GM12865 (cell line): ENCODE measurements at places on chromosomes 11 and 22.

GRCh38 chr11:25485315-25485714 lies 846.6 kb upstream of the ANO3 start:
- DNase-seq = no peak

DNA sequence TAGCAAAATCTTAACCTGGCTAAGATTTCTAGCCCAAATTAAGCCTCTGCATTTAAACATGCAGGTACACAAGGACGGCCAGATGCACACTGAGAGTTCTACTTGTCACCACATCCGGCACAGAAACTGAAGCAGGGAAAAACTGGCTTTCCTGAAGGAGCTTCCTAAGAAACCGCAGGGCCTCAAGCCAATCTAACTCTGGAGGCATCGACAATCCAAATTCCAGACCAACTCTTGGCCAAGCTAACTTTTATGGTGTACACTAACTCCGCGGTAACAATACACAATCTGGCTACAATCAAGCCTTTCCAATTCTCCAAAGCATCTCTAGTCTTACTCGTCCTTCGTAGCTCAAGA lies 1.2 kb downstream of the MSANTD2 start:
- DNase-seq = peak; percentile 59

DNA sequence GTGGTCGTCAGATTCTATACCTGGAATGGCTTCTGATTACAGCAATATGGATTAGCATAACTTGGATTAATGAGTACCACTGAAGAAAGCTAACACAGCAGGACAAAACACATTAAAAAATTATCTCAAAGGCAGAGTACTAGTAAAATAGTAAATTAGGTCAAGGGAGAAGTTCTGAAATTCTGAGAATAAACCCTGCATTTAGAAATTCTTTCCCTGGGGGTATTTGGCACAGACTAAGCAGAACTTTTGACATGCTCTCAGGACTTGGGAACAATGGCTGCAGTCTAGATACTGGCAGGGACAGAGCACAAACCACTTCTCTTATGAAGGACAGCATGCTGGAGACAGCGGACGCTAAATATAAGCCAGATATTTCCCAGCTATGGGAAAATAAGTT lies 85.6 kb upstream of the GRIA4 start:
- DNase-seq = no peak

DNA sequence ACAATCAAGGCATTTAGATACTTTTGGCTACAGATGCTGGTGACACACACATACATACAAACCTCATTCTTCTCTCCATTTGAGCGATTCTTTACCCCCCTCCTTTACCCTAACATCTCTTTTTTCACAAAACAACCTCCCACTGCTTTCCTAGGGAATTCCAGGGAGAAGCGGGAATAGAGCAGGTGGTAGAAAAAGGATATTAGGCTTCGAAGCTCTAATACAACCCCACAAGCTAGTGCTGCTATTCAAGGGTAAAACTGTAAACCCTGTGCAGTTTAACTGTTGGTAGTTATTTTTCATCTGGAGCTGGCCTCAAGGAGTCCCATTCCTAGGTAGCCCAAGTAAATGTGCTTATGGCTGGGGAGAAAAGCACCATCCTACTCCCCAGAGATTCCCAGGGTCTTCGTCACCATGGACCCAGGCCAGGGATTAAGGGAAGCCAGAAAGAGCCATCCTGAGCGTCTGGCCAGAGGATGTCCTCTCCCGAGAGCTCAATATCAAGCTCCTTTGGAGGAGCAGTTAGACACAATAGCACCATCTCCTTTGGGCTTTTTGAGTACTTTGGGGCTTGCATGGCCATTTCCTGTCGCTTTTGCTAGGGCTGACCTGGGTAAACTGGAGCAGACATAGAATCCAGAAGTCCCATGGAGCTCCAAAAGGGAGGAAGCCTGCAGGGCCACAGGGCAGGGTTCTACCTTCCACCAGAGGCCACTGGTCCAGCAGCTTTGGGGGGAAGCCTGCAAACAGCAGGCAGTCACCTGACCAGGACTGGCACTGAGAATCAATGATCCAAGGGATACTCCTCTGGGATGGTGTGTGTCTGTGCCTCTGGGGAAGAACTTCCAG lies 3.1 kb downstream of the MAML2 start:
- peak; percentile 8 for DNase-seq

DNA sequence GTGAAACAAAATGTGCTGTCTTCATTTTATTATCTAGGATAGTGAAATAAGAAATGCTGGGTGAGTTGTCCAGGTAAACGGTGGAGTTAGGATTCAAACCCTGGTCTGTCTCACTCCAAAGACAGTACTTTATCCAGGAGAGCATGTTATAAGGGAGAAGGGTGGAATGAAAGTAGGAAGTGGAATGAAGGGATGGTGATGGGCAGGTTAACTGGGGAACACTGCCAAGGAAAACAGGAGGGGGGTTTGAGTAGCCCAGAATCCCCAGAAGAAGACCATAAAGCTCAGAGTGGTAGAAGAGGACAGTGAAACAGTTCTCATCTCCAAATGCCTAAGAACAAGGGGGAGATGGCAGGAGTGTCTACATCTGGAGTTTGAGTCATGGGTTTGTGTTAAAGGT lies 169.0 kb downstream of the BARX2 start:
- no peak for DNase-seq

- peak; percentile 82 for DNase-seq
Observed at GRCh38 chr22:24146194-24146616, 35.1 kb upstream of the SUSD2 start.

DNA sequence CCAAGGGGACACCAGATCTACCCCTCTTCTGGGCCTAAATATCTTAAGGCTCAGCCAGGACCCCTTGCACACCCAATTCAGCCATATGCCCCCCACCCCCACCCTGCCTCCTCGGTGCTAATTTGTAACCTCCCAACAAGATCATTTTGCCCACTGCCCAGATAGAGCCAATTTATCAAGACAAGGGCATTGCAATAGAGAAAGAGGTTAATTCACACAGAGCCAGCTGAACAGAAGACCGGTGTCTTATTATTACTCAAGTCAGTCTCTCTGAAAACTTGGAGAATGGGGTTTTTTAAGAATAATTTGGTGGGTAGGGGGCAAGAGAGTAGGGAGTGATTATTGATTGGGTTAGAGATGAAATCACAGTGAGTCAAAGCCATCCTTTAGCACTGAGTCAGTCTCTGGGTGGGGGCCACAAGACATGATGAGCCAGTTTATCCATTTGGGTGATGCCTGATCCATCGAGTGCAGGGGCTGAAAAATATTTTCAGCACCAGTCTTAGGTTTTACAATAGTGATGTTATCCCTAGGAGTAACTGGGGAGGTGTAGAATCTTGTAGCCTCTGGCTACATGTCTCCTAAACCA lies 9.9 kb upstream of the CAPN5 start:
- no peak for DNase-seq

- DNase-seq = no peak
Observed at GRCh38 chr11:15815246-15816195, 540.8 kb downstream of the SOX6 start.

DNA sequence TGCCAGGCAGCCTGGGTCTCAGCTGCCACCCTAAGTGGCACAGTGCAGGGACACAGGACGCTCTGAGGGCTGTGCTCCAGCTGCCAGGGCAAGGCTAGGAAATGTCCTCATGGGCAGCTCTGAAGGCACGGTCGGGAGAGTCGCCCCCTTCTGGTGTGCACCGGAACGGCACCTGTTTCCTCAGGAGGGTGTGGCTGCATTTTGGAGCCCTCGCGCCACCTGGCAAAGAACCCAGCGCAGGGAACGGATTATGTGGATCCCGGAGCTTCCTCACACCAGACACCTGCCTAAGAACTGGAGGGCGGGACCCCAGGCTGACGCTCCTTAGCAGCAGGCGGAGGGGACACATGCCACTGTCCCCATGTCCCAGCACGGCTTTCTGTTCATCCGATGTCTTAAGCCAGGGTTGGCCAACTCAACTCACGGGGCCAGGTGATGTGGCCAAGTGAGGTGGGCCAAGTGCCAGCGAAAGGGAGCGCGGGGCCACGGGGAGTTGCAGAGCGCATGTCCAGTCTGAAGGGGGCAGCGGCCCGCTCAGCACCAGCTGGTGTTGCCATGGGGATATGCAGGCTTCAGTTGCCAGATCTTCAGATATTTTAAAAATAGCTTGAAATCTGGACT lies 5.1 kb upstream of the SLC22A8 start:
- peak; percentile 17 for DNase-seq

- DNase-seq = no peak
Observed at GRCh38 chr11:131533149-131533548, 162.7 kb downstream of the NTM start.

DNA sequence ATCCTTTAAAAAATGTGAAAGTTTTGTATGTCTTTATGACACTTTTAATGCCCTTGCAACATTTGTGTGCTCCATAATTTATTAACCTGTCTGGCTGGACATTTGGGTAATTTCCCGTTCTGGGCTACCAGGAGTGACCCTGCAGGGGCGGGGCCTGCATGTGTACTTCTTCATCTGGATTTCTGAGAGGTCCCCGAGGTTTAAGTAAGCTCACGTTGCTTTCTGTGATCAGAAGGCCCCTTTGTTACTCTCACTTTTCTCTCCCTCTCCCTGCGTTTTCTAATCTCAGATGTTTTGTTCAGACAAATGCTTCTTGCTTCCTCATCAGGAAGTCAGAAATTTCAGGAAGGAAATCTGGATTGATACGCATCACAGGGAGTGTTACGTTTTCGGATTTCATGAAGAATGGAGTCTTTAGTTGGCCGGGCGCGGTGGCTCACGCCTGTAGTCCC lies 78.9 kb upstream of the CRYBB3 start:
- DNase-seq = no peak

GRCh38 chr11:92845805-92846204 lies 123.6 kb upstream of the MTNR1B start:
- no peak for DNase-seq
